ENCODE measurements at places on chromosomes 4 and X.

GRCh38 chrX:68846536-68846935, 17.7 kb downstream of the EFNB1 start:
- DNase-seq: no peak

DNA sequence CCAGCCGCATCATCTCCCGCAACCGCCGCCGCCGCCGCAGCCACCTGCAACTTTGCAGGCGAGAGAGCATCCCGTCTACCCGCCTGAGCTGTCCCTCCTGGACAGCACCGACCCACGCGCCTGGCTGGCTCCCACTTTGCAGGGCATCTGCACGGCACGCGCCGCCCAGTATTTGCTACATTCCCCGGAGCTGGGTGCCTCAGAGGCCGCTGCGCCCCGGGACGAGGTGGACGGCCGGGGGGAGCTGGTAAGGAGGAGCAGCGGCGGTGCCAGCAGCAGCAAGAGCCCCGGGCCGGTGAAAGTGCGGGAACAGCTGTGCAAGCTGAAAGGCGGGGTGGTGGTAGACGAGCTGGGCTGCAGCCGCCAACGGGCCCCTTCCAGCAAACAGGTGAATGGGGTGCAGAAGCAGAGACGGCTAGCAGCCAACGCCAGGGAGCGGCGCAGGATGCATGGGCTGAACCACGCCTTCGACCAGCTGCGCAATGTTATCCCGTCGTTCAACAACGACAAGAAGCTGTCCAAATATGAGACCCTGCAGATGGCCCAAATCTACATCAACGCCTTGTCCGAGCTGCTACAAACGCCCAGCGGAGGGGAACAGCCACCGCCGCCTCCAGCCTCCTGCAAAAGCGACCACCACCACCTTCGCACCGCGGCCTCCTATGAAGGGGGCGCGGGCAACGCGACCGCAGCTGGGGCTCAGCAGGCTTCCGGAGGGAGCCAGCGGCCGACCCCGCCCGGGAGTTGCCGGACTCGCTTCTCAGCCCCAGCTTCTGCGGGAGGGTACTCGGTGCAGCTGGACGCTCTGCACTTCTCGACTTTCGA, 654 bp downstream of the ATOH1 start:
- DNase-seq: no peak

- DNase-seq: no peak
Observed at GRCh38 chr4:18022572-18023050, 1.1 kb upstream of the LCORL start.

DNA sequence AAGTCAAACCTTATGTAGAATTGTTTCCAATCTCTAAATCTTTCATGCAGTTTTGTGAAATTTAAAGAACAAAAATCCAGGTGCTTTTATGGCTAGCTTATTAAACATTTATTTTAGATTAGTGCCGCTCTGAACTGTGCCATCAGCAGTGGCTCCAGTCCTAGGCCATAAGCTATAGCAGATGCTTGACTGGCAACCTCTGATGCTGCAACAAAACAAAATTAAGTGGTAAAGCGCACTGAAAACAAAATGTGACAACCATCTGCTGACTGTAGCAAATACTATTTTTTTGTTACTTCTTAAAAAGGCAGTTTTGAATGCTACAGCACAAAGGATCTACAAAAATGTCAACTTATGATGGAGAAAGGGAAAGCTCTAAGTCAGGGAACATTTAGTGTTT, 237.4 kb downstream of the DCLK2 start:
- no peak for DNase-seq

DNA sequence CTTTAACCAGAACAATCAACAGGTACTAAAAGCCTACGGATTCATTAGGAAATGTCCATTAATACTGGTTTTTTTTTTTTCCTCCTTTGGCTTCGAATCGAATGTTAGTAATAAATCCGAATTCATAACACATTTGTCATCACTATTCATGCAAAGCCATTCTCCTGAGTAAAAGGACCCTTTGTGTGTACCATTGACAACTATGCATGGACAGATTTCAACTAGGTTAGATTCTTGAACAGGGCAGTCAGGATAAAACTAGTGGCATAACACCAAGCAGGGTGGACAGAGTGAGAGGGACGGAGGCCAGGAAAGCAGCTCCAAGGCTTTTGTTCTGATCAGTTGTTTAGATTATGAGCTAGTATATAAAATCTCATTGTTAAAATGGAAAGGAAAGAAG, 1722.0 kb upstream of the TENM3 start:
- DNase-seq: no peak

DNA sequence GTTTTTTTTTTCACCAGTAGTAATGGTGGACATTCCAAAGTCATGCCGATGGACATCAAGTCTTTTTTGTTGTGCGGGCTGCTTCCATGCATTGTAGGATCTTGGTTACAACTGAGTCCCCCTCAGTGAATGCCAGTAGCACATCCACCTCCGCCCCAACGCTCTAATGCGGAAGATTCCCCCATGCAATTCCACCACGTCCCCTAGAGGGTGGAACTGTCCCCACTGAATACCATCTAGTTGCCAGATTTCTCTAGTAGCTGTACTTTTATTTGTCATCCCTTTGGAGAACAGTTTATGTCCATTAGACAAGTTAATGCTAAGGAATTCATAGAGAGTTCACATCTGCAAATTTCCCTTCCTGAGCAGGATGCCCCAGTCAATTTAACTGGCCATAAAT, 6.7 kb downstream of the SHISA3 start:
- DNase-seq: no peak

- DNase-seq: no peak
Observed at GRCh38 chrX:136858007-136858756, 22.3 kb downstream of the RBMX start.

GRCh38 chrX:30513284-30513683, 64.3 kb downstream of the TASL start:
- DNase-seq: no peak

GRCh38 chr4:103024996-103025395, 5.5 kb upstream of the SLC9B1 start:
- no peak for DNase-seq

DNA sequence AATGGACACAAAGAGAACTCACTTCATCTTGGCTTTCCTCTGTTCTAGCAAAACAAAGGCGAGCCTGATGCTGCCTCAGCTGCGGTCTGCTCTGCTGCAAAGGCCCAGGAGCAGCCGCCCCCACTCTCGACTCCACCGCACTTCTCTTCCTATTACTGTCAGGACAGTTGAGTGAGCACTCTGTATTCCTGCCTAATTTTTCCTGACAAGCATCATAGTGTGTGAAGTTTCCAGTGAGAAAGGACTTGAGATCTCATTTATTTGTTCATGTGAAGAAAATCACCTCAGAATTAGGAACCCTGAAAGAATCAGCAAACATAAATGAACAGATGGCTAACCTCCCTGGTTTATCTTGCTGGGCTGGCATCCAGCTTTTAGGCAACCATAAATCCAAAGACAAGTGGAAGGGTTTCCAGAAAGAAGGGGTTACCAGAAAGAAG, 15.6 kb downstream of the SCARB2 start:
- DNase-seq: peak; percentile 14

DNA sequence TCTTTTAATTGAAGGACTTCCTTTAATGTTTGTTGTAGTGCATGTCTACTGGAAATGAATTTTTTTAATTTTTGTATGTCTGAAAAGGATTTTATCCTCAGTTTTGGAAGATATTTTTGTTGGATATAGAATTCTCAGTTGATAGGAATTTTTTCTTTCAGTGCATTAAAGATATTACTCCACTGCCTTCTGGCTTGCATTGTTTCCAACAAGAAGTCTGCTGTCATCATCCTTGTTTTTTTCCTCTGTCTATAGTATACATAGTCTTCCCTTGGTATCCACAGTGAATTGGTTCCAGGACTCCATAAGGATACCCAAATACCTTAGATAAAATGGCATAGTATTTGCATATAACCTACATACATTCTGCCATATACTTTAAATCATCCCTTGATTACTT, 33.5 kb downstream of the SCD5 start:
- DNase-seq: no peak

DNA sequence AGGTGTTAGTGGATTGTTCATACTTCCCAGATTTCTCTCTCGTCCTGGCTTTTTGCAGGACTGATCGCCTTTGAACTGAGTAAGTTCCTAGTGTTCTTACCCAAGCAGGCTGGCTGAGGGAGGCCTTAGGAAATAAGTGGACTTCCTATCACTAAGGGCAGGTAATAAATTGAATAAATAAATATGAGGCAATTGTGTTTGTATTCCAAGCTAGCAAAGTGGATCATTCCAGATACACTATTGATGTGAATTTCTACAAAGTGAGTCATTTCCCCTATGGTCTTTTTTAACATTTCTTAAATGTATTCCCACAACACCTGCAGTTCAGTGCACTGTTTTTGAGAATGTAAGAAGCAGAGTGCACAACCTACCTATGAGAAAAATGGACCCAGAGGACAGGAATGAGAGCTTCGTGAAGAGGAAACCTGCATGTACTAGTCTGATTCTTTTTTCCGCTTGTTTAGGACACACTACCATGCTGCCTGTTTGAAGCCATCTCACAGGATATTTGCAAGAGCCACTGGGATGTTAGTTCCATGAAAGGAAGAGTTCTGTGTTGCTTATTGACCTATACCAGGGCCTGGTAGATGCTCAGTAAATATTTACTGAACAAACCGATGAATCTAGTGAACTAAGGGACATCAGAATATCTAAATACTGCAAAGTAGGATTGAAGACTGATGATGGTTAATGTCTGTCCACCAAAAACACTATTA, 29.0 kb upstream of the SMAD1 start:
- DNase-seq: no peak

GRCh38 chrX:8813036-8813435, 11.9 kb upstream of the FAM9A start:
- DNase-seq: no peak

- DNase-seq: no peak
Observed at GRCh38 chrX:104195489-104196084, 29.3 kb downstream of the FAM199X start.
